ENCODE measurements at places on chromosomes 11 and 22.

DNA sequence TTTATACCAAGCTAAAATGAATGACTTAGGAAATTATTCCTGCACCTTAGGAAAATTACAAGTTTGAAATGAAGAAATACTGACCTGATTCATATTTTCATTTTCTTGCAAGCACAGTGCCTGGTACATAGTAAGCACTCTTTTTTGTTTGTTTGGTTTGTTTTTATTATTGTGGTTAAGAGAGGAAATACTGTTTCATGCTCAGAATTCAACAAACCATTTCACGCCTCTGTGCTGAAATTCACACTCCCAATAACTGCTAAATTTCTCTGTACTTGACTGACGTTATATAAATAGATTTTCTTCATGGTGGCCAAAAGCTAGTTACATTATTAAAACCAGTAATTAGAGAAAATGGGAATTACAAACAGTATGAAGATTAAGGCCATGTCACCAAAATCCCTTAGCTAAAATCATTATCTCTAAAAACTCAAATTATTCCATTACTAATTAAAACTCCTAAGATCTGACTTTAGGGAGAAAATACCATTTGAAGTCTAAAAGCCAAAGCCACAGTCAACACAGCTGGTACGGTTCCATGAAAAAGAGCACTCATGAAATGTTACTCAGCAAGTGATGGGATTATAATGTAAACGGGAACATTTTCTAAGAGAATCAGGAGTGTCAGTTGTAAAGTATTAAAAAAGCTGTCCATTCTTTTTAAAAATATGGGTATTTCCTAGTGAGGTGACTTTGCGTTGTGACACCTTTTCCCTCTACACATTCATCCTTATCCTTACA lies 77.8 kb upstream of the DDI1 start:
- DNase-seq, result no peak

GRCh38 chr11:75326439-75326810 lies 25.0 kb downstream of the ARRB1 start:
- no peak for DNase-seq

DNA sequence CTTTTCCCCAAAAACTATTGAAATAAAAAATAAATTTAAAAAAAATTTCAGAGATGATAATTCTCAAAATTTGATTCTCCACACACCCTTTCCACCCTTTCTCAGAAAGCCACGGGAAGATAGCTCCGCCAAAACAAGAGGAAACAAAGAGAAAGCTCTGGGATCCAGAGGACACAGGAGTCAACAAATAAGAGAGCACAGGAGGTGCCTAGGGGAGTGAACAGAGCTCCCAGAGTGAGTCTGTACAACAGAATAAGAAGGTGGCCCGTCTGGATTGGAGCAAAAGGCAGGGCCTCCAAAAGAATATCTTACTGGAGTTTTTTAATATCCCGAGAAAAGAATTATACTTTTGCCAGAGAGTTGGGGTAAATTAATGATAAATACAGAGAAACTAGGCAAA lies 96.3 kb upstream of the DRD2 start:
- DNase-seq, result no peak

- DNase-seq, result no peak
Measured at GRCh38 chr11:118117790-118118601, 31.2 kb upstream of the SMIM35 start.

DNA sequence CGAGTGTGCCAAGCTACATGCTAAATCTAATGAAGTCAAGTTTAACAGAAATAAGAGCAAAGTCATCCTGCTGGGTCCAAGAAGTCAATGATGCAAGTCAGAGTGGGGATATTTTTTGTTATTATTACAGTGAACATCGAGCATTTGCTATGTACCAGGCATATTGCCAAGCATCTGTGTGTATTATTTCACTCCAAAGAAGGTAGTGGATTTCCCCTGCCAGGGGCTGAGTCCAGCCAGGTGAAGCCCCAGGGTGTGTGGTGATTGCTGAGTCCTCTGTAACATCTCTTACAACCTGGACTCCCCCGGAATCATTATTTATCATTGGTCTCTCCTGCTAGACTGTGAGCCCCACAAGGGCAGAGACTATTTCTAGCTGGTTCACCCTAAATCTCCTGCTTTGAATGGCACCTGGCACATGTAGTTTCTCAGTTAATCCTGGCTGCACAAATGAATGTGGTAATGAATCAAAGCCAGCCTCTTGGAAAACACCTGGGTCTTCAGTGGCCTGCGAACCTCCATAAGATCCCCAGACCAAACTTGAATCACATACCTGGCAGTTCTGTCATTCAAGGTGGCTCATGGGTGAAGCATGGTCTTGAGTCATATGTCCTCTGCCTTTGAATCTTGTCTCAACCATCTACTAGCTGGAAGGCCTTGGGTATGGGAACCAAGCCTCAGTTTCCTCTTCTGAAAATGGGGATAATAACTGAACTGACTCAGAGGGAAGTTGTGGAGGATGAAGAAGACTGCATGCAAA lies 549.2 kb downstream of the MIAT start:
- no peak for DNase-seq

- no peak for DNase-seq
Measured at GRCh38 chr11:11211186-11211585, 141.9 kb downstream of the CSNK2A3 start.

DNA sequence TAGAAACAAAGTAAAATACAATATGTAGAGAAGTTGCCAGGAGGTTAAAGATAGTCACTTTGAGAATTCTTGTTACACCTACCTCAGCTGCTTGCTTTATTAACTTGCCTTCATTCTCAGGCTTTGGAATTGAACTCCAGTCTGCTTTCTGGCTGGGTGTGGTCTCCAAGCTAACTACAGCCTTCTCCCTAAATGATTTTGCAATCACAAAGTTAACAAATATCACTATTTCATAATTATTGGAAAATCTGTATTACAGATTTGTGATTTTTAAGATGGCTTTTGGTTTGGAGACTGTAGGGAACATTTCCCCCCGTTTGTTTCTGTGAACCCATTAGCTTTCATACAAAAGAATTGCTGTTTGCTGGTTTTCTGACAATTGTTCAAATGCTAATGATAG lies 2.2 kb downstream of the PLAAT5 start:
- no peak for DNase-seq

- DNase-seq, result no peak
Measured at GRCh38 chr11:12216041-12216451, 105.7 kb downstream of the MICAL2 start.

GRCh38 chr11:91563176-91563575 lies 661.4 kb upstream of the FAT3 start:
- DNase-seq, result no peak

GRCh38 chr11:69393178-69393832 lies 88.2 kb upstream of the LINC01488 start:
- DNase-seq, result no peak

DNA sequence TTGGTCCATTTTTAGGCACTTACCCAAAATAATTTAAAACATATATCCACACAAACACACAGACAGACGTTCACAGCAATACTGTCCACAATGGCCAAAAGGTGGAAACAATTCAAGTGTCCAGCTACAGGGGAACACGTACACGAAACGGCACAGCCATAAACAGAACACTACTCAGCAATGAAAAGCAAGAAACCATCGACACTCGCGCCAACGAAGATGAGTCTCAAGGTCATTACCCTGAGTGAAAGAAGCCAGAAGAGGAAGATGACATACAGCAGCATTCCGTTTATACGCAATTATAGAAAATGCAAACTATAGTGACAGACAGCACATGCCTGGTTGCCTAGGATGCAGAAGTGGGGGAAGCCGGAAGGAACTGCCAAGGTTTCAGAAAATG lies 13.4 kb upstream of the COMT start:
- no peak for DNase-seq

- DNase-seq, result no peak
Measured at GRCh38 chr11:2114430-2115241, 24.6 kb downstream of the IGF2 start.

DNA sequence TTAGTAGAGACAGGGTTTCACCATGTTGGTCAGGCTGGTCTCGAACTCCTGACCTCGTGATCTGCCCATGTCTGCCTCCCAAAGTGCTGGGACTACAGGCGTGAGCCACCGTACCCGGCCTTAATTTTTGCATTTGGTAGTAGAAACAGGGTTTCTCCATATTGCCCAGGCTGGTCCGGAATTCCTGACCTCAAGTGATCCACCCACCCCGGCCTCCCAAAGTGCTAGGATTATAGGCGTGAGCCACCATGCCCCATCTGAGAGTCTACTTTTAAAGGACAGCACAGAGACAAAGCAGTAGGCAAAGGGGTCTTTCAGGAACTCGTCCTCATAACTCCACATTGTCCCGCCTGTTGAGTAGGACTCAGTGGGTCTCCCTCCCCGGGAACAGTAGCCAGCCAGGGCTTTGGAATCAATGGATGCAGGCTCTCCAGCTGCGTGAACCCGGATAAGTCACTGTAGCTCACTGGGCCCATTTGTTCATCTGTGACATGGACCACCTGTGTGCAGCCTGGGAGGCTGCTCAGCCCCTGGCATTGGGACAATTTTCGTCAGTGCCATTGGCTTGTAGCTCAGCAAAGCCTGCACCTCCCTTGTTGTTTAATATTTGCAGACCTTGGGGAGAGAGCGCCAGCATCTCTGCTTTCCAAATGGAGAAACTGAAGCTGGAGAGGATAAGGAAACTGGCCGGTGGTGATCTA lies 86.1 kb downstream of the ARHGAP8 start:
- no peak for DNase-seq

DNA sequence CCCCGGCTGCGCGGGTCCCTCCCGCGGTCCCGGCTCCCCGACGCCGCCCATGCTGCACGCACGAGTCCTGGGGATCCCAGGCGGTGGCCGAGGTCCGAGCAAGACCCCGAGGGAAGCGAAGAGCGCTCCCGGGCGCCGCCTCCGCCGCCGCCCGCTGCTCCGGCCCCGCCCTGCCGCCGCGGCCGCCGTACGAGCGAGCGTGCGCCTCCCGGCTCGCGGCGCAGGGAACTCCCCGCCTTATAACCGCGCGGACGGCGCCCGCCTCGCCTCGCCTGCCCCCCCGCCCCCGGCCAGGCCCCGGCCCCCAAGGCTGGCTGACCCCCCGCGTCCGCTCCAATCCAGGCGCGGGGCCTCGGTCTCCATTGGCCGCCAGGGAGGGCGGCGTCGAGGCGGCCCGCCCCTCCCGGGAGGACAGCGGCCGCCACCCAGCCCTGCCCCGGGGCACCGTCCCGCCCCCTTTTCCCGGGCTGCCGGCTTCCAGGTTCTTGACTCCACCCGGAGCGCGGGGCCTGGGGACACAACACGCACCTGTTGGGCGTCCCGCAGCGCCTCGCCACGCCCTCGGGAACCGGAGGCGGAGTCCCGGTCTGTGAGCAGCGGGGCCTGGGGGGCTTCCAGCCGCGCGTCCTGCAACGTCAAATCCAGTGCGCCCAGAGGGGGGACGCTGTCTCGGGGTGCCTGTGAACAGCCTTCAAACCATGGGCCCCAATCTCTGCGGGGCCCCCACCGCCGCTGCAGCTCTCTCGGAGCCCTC lies at the start of gene FADS3:
Gene FADS3 (minus strand): TSS at position 215 of the 754 bp plus-strand sequence. CDS start 164 bp downstream, at position 51.
- no peak for DNase-seq

GRCh38 chr11:1935156-1936071 lies 11.7 kb upstream of the MRPL23 start:
- no peak for DNase-seq

- DNase-seq, result no peak
Measured at GRCh38 chr11:132621976-132622580, 910.2 kb downstream of the OPCML start.

DNA sequence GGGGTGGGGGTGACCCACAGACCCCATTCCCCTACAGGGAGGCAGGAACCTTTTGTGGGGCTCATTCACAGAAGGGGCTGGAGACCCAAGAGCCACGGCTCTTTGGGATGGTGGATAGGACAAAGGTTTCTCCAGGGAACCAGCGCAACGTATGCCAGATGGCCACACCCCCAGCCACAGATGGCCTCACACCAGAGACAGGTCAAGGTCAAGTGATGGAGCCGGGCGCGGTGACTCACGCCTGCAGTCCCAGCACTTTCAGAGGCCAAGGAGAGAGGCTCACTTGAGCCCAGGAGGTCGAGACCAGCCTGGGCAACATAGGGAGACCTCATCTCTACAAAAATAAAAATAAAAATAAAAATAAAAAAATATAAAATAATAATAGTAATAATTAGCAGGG lies 17.1 kb upstream of the BRSK2 start:
- no peak for DNase-seq

- no peak for DNase-seq
Measured at GRCh38 chr11:130872981-130873380, 43.3 kb downstream of the SNX19 start.

DNA sequence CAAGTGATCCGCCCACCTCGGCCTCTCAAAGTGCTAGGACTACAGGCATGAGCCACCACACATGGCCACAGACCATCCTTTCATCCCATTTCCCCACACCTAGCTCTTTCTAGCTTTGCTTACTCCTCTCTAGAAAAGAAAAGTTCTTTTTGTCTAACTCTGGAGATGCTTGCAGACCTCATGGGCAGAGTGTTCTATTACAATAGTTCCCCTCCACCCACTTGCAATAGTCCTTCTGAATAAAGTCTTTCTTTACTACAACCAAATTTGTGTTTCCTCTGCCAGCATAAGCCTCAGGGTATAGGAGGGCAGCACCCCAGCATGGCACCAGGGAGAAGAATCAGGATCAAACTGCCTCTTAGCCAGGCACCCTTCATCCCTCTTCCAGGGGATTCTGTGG lies 18.8 kb upstream of the RTL6 start:
- no peak for DNase-seq

- DNase-seq, result no peak
Measured at GRCh38 chr22:20729194-20729593, 44.7 kb upstream of the SERPIND1 start.

GRCh38 chr11:57116654-57117053 lies 65.1 kb upstream of the LRRC55 start:
- no peak for DNase-seq

All from NCI-H524 treated with DMSO at 0.1 percent for 48 hours (cell line).